ENCODE measurements at places on chromosomes 3 and 15. TPM values are rescaled to one million over a fixed set of nuclear protein-coding genes. Genes with fewer than 3 reads are reported as not detected.

TGM4 gene
- total RNA-seq, result not detected

KCNAB1 gene
- total RNA-seq, result 0.07 TPM

TLR9 gene
- 0.25 TPM for total RNA-seq

KLF15 gene
- 0.66 TPM for total RNA-seq

NTRK3 gene
- total RNA-seq, result 1.2 TPM

TM6SF1 gene
- total RNA-seq, result 0.62 TPM

DNA sequence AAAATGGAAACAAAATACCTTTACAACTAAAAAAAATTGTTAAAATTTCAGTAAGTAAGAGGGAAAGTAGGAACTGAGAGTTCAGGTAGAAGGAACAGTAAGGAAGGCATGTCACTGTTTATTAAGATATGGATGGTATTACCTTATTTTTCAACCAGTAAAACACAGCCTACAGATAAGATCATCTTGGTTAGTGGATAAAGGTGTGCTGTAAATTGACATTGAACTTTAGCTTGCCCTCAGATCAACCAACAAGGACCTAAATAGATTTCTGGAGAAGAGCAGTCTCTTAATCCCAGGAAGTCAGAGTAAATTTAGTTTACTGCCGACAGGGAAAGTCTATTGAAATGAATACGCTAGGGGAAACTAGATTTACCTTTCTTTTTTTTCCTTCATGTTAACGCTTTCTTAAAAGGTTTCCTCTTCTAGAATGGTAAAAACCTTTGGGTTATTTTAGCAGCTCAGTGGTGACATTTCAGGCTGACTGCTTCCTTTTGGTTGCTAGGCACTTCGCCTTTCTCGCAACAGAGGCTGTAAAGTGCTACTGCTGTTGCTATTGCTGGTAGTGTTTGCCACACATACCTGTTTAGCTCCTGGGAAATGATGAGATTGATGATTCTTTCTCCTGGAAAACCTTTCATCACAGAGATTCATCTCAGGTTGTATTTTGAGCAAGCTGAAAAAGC lies 12.9 kb downstream of the DZIP3 start:
- no peaks in the 10 kb centered on the region for H3K4me1 ChIP-seq
- no peaks in the 10 kb centered on the region for H3K36me3 ChIP-seq
- H3K27me3 ChIP-seq, result no peaks in the 10 kb centered on the region
- H3K27ac ChIP-seq, result no peak overlapping the region
- H3K4me3 ChIP-seq, result no peak overlapping the region
- no peak for DNase-seq

GRCh38 chr15:81724536-81724935 lies 321.3 kb downstream of the MEX3B start:
- DNase-seq, result no peak
- H3K4me1 ChIP-seq, result no peaks in the 10 kb centered on the region
- H3K4me3 ChIP-seq, result no peak overlapping the region
- no peak overlapping the region for H3K27ac ChIP-seq

DNA sequence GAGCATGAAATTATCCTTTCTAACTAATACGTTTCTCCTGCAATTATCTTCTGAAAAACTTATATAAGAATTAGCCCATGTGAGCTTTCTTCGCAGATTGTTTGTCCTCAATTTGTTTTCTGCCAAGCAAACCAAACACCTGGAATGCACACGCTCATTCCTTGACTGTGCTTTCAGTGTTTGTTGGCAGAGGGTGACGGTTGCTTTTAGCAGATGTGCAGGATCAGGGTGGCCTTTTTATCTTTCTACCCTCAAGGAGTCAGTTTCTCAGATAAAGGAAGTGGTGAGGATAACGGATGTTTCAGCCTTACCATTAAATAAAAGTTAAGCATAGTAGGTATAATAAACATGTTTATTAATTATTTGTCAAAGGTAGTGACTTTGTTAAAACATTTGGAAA lies 15.2 kb downstream of the ARPP21 start:
- no peaks in the 10 kb centered on the region for H3K4me1 ChIP-seq
- H3K27ac ChIP-seq, result no peak overlapping the region
- no peak overlapping the region for H3K4me3 ChIP-seq
- H3K36me3 ChIP-seq, result no peaks in the 10 kb centered on the region
- DNase-seq, result no peak
- no peaks in the 10 kb centered on the region for H3K27me3 ChIP-seq

DNA sequence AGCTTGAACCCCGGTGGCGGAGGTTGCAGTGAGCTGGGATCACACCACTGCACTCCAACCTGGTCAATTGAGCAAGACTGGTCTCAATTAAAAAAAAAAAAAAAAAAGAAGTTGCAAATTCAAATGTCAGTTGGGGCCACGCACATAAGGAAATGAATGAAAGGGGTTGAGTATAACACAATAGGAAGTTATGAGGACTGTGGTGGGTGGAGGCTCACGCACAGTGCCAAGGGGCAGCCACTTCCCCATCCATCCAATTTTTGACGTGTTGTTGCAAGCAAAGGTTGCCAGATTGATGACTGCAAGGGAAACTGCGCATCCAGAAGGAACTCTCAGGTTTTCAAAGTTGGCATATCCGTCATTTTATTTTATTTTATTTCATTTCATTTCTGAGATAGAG lies 532.2 kb downstream of the NTRK3 start:
- no peak overlapping the region for H3K27ac ChIP-seq
- no peak for DNase-seq
- H3K36me3 ChIP-seq, result no peaks in the 10 kb centered on the region
- H3K4me3 ChIP-seq, result no peak overlapping the region

DNA sequence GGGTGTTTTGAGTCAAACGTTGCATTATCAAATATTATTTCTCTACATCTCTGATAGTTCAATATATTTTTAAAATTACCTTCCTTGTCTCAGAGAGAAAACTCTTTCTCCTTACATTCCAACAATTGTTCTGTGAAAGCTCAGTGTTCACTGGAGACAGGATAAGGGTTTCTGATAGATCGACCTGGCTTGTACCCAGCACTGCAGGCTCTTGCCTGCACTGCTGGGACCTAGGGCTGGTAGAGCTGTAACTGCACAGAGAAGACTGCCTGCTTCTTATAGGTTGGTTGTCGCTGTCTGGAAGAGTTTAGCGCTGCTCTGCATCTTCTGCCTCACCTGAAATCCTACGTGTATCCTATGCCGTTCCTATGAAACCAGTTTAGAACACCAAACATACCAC lies 249.9 kb upstream of the LRTM1 start:
- H3K36me3 ChIP-seq, result no peaks in the 10 kb centered on the region
- H3K27me3 ChIP-seq, result no peaks in the 10 kb centered on the region
- no peak for DNase-seq
- no peaks in the 10 kb centered on the region for H3K4me1 ChIP-seq

DNA sequence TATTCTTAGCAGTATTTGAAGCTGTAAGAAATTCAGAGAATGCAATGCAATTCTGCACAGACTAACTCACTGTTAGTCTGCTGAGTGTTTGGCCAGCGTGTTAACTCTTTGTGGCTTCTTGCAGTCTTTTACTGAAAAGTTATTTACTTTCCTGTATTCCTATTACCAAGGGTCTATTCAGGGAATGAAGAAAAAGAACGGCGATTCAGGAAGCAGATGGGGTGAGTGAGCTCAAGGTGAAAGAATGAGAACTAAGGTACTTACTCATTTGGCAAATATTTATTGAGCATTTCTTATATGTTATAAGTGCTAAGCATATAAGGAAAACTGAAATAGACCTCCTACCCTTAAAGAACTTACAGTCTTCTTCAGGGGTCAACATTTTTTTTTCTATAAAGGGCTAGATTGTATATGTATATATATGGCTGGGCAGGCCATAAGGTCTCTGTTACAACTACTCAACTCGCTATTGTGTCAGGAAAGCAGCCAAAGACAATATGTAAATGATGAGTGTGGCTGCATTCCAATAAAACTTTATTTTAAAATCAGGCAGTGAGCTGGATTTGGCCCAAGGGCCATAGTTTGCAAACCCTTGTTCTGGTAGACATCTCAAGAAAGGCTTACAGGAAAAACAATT lies 271.9 kb upstream of the GADL1 start:
- no peak overlapping the region for H3K27ac ChIP-seq
- no peaks in the 10 kb centered on the region for H3K27me3 ChIP-seq
- H3K4me3 ChIP-seq, result no peak overlapping the region

GRCh38 chr3:84961521-84962255 lies 2.9 kb downstream of the CADM2 start:
- no peaks in the 10 kb centered on the region for H3K36me3 ChIP-seq
- no peaks in the 10 kb centered on the region for H3K4me1 ChIP-seq
- peaks cover 32% of the 10 kb centered on the region for H3K27me3 ChIP-seq
- DNase-seq, result no peak
- no peak overlapping the region for H3K4me3 ChIP-seq

DNA sequence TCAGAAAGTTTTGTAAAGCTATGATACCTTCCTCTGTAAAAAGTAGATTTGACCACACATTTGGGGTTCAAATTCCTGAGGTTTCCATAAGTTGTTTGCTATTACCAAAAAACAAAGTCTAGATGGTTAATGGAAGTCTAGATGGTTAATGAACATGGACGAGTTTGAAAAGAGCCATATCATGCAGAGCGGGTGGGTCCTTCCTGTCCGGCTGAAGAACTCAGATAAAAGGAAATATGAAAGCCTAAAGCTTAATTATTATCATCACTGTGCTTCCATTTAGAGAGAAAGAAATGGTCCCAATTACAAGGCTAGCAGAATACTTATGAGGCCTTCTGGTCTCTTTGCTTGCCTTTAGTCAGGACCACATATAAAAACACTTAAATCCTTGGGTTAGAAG lies 132.1 kb upstream of the SATB1 start:
- no peak overlapping the region for H3K4me3 ChIP-seq
- DNase-seq, result no peak
- no peaks in the 10 kb centered on the region for H3K36me3 ChIP-seq
- H3K27me3 ChIP-seq, result no peaks in the 10 kb centered on the region
- no peaks in the 10 kb centered on the region for H3K4me1 ChIP-seq
- no peak overlapping the region for H3K27ac ChIP-seq
